ENCODE measurements at places on chromosomes 7 and 10. TPM values are rescaled to one million over a fixed set of nuclear protein-coding genes. Genes with fewer than 3 reads are reported as not detected.

The ANKRD30A gene
- total RNA-seq, result not detected

The TRIM73 gene
- total RNA-seq, result 0.90 TPM

DNA sequence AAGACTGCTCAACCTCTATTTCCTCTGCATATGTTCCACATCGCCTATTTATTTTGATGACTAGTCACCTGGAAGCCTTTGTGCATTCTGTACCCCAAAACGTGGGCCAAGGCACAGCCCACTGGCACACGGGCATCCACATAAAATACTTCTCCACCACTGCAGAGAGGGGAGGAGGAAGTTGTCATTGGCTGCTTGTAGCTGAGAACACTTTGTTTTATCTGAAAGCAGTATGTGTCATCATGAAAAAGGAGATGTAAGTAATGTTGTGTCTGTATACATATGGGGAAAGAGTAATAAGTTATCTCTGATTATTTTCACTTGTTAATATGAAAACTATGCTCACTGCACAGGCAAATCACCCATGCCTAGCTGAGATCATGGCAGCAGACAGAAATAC is 48.2 kb upstream of the AMPH start:
- no peak for DNase-seq

- DNase-seq, result no peak
These were observed 229.9 kb downstream of the KIAA1217 start for GRCh38 chr10:24438800-24439199.

DNA sequence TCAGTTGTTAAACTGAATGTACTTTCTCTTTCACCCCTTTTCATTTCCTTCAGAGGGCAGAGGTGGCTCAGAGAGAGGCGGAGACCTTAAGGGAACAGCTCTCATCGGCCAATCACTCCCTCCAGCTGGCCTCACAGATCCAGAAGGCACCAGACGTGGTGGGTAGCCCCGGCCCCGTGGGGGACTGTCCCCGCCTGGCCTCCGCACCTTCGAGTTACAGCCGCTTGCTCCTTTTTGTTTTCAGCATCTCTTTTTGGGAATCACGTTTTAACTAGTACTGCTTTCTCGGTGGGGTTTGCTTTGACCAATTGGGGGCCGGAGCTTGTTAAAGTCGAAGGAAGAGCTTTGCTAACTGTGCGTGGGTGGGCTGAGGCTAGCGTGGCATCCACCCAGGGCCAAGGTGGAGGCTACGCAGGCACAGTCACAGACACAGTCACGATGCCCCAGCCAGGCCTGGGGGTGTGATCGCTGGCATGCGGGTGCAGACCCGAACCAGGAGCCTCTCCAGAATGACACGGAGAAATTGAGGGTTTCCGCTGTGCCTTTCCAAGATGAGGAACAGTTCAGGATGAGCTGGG is 116.2 kb upstream of the SH2B2 start:
- DNase-seq, result peak; percentile 73

- DNase-seq, result no peak
These were observed 32.2 kb downstream of the HACD1 start for GRCh38 chr10:17585016-17585415.

- no peak for DNase-seq
These were observed 94.6 kb upstream of the FAM180A start for GRCh38 chr7:135843214-135843613.

- DNase-seq, result peak; percentile 12
These were observed 628 bp downstream of the MPLKIP start for GRCh38 chr7:40133561-40134427.

DNA sequence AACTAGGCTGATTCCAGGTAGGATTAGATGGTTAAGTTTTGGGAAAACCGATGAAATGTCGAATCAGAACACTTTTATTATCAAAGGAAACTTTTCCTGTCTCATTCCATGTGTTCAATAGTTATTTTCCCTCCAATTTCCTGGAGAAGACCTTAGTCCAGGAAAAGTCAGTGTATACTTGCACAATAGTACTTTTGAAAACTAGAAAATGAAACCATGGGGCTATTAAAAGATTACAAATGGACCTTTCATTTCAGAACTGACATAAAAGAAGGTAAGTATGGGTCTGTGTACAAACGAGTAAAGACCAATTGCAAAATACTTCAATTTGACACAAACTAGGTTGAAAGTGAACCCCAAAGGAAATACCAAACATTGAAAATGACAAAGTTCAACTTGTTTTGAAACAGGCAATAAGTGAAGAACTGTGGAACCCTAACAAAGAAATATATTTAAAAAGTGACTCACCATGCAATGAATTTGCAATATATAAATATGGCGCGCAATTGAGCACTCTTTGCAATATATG is 2.1 kb downstream of the AVPI1 start:
- DNase-seq, result no peak

DNA sequence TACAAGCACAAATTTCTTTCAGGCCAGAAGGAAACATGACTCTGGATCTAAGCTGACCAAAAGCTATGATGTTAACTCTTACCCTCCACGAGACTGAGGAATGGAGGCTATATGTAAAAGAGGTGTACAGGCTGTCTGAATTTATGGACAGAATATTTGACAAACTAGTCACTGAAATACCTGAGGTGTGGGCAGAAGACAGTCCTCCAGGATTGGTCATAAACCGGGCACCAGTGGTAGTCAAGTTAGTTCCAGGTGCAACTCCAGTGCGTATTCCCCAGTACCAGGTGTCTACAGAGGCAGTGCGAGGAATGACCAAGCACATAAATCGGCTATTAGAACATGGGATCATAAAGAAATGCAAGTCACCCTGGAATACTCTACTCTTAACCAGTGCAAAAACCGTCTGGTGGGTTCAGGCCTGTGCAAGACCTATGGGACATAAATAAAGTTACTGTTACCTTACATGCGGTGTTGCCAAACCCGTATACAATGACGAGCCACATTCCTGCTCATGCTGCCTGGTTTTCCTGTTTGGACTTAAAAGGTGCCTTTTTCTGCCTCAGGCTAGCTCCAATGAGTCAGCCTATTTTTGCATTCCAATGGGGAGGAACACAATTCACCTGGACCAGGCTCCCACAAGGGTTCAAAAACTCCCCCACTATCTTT is 6.7 kb upstream of the CYREN start:
- no peak for DNase-seq

- no peak for DNase-seq
These were observed 28.5 kb downstream of the FOXL3 start for GRCh38 chr7:318476-318875.

All from dermis microvascular lymphatic vessel endothelial cell (primary cell).